ENCODE measurements at places on chromosomes 3 and 15.

- DNase-seq = peak; percentile 82
Measured at GRCh38 chr3:15287565-15288330, 44.6 kb downstream of the SH3BP5 start.

DNA sequence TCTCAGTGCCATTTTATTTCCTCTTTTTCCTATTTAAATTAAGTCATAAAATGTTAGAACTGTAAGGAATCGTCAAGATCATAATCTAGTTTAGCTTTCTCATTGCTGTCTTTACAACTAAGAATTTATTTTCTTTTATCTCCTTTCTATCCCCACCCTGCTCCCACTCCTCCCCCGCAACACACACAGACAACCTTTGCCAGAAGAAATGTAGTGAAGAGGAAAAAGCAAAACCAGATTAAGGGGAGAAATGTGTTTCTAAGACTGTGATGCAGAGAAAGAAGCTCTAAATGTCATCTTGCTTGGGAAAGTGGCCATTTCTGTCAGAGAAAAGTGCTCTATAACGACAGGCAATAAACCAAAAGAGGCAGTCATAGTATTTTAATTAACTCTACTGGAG, 78.3 kb upstream of the MLF1 start:
- DNase-seq = no peak

GRCh38 chr3:52454938-52455282, 494 bp upstream of the NISCH start:
- no peak for DNase-seq

GRCh38 chr15:61083788-61084134, 145.3 kb downstream of the RORA start:
- no peak for DNase-seq

DNA sequence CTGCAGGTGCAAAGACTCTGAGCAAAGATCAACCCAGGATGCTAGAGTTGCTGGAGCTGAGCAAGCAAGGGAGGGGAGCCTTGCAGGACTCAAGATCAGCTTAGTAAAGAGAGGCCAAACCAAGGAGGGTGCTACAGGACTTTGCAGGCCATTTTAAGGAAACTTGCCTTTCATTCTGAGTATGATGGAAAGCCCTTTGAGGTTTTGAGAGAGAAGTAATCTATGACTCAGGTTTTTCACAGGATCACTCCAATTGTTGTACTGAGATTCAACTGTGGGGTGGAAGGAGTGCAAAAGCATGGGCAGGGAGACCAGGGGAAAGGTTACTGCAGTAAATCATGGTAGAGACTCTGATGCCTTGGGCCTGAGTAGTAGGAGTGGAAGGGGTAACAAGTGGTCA, 260.4 kb upstream of the GPR149 start:
- no peak for DNase-seq

DNA sequence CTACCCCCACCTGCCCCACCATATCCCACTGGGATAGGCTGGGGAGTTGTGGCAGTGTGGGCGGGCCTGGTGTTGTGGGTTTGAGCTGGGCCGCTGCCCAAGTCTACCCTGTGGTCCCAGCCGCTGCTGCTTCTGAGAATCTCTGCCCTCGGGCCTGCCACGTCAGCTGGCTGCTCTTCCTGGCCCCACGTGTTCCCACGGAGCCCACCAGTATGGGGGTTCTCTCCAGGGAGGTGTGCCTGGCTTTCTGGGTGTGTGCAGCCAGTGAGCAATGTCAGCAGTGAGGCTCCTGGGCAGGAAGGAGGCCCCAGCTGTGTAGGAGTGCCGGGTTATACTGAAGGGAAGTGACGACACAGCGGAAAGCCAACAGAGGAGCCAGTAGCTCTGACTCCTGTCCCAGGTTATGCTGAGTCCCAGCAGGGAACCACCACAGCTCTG, 10.5 kb downstream of the GNAI2 start:
- DNase-seq = peak; percentile 99

- DNase-seq = peak; percentile 16
Measured at GRCh38 chr3:110680450-110680849, 391.2 kb upstream of the NECTIN3 start.

DNA sequence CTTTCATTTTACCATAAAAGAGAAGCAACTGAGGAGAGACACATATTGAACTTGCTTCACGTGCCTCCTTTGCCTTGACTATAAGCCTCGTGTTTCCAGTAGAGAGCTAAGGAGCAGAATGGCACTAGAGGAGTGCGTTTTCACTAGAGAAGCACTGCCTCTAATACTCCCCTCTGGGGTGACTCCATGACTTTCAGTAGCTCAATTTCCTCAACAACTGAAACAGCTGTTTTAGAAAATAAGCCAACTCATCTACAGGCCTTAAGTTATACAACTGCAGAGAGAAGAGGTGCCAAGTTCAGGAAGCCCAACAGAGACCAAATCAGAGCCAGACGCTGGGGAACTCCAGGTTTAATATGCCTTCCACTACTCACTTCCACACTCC, 1.9 kb downstream of the UBP1 start:
- DNase-seq = peak; percentile 63

GRCh38 chr3:195005251-195005620, 265.7 kb downstream of the XXYLT1 start:
- no peak for DNase-seq

DNA sequence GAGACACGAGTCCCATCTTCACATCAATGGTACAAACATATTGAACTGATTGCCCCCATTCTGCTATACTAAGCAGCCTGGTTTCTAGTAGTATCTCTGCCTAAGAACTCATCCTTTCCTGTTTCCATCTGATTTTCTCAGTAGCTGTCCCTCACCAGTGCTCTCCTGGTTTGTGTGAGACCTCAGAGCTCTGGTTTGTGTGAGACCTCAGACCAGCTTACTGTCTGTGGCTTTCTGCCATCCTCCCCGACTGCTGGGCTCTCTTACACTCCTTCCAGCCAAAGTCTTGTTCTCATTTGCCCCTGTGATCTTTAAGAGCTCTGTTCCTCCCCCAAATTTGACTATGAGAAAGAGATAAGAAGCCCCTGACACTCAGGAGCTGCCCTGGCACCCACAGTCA, 41.1 kb upstream of the NEDD4 start:
- DNase-seq = no peak

GRCh38 chr3:138440121-138440521, 5.7 kb downstream of the ESYT3 start:
- DNase-seq = peak; percentile 66

Measured in EH (cell line).